ENCODE measurements at places on chromosomes 2 and 18.

- H3K4me1 ChIP-seq, result no peaks in the 10 kb centered on the region
- H3K36me3 ChIP-seq, result no peaks in the 10 kb centered on the region
- no peak overlapping the region for H3K27ac ChIP-seq
- DNase-seq, result no peak
- H3K27me3 ChIP-seq, result peaks cover 11% of the 10 kb centered on the region
Measured at GRCh38 chr2:210199186-210199765, 26.0 kb downstream of the ACADL start.

DNA sequence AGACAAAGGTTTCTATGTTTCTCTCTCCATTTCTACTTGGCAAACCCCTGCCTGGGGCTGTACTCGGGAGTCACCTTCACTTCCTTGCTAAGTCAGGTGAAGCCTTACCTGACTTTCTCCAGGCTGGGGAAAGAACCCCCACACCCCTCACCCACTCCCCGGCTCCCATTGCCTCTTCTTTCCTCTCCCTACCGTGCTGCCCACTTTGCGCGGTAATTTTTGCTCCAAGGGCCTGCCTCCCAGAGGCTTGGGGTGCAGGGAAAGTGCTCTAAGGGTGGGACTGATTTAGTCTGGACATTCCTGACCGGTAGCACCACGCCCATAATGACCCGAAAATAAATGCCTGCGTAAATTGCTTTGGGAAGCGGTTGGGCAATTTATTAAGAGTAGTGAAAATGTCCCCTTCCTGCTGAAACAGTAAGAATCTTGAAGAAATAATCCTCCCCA lies 49.1 kb upstream of the ATP6V1B1 start:
- H3K27me3 ChIP-seq, result peaks cover 83% of the 10 kb centered on the region
- H3K36me3 ChIP-seq, result peaks cover 31% of the 10 kb centered on the region
- peak overlapping the region; percentile 88 for H3K4me3 ChIP-seq
- peaks cover 29% of the 10 kb centered on the region for H3K4me1 ChIP-seq
- peak overlapping the region; percentile 75 for H3K27ac ChIP-seq
- no peak for DNase-seq

- peak overlapping the region; percentile 99 for H3K27ac ChIP-seq
- H3K4me3 ChIP-seq, result peak overlapping the region; percentile 54
- peaks cover 83% of the 10 kb centered on the region for H3K36me3 ChIP-seq
- peaks cover 69% of the 10 kb centered on the region for H3K4me1 ChIP-seq
Measured at GRCh38 chr2:157424374-157424773, 19.5 kb downstream of the CYTIP start.

- no peaks in the 10 kb centered on the region for H3K27me3 ChIP-seq
- peaks cover 82% of the 10 kb centered on the region for H3K4me1 ChIP-seq
- peak overlapping the region; percentile 85 for H3K27ac ChIP-seq
Measured at GRCh38 chr2:8515864-8516533, 165.9 kb upstream of the ID2 start.

GRCh38 chr2:84676295-84676694 lies 160.0 kb downstream of the DNAH6 start:
- no peak overlapping the region for H3K4me3 ChIP-seq
- no peaks in the 10 kb centered on the region for H3K27me3 ChIP-seq
- H3K36me3 ChIP-seq, result no peaks in the 10 kb centered on the region
- H3K27ac ChIP-seq, result no peak overlapping the region
- no peak for DNase-seq

DNA sequence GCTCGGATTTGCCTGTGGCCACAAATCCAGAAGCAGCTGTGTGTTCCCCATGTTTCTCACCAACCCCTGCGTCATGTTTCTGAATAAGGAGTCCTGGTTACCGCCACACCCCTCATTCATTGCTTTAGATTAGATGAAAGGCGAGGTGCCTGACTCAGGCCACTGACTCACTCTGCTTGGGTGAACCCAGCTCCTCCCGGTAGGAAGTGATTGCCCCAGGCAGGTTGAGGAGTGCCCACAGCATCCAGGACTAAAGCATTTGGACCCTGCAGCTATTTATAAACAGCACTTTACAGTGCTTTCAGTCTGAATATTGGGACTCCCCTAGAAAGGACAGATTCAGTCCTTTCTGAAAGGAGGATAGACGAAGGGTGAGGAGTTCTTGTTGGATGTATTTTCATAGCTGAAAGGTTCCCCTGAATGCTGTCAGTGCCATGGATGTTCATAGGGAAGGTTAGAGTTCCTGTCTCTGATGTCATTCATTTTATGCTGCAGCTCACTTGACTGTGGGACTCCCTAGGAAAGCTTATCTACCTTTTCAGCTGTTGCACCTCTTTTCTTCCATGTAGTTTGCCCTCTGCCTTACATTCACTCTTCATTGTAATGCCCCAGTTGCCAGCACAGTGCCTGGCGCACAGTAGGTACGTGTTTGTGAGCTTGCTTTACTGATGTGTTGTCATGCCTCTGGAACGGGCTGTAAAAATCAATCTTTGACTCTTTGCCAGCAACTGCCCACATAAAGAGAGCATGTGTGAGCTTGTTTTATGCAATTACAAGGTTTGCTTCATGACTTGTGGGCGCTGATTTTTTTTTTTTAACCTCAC lies 14.9 kb downstream of the ITGA6 start:
- H3K4me1 ChIP-seq, result peaks cover 20% of the 10 kb centered on the region
- H3K4me3 ChIP-seq, result no peak overlapping the region
- no peaks in the 10 kb centered on the region for H3K27me3 ChIP-seq
- H3K27ac ChIP-seq, result no peak overlapping the region

- no peak overlapping the region for H3K27ac ChIP-seq
- H3K36me3 ChIP-seq, result no peaks in the 10 kb centered on the region
- H3K27me3 ChIP-seq, result peaks cover 3% of the 10 kb centered on the region
- H3K4me3 ChIP-seq, result no peak overlapping the region
Measured at GRCh38 chr2:205617905-205618304, 64.4 kb upstream of the NRP2 start.

GRCh38 chr2:9950521-9951271 lies 797 bp upstream of the GRHL1 start:
- peaks cover 59% of the 10 kb centered on the region for H3K27me3 ChIP-seq
- no peaks in the 10 kb centered on the region for H3K36me3 ChIP-seq
- peaks cover 13% of the 10 kb centered on the region for H3K4me1 ChIP-seq
- peak; percentile 66 for DNase-seq
- H3K4me3 ChIP-seq, result peak overlapping the region; percentile 81
- H3K27ac ChIP-seq, result no peak overlapping the region

- no peak overlapping the region for H3K27ac ChIP-seq
- H3K36me3 ChIP-seq, result no peaks in the 10 kb centered on the region
- H3K4me3 ChIP-seq, result no peak overlapping the region
- no peak for DNase-seq
- H3K4me1 ChIP-seq, result no peaks in the 10 kb centered on the region
Measured at GRCh38 chr18:419541-420175, 80.8 kb downstream of the COLEC12 start.

- peaks cover 27% of the 10 kb centered on the region for H3K36me3 ChIP-seq
- H3K27ac ChIP-seq, result peak overlapping the region; percentile 98
- peaks cover 58% of the 10 kb centered on the region for H3K4me1 ChIP-seq
- no peak overlapping the region for H3K4me3 ChIP-seq
Measured at GRCh38 chr2:130377491-130377890, 21.6 kb downstream of the PTPN18 start.

- no peak for DNase-seq
- H3K4me3 ChIP-seq, result no peak overlapping the region
Measured at GRCh38 chr2:138307099-138307498, 194.5 kb upstream of the SPOPL start.

DNA sequence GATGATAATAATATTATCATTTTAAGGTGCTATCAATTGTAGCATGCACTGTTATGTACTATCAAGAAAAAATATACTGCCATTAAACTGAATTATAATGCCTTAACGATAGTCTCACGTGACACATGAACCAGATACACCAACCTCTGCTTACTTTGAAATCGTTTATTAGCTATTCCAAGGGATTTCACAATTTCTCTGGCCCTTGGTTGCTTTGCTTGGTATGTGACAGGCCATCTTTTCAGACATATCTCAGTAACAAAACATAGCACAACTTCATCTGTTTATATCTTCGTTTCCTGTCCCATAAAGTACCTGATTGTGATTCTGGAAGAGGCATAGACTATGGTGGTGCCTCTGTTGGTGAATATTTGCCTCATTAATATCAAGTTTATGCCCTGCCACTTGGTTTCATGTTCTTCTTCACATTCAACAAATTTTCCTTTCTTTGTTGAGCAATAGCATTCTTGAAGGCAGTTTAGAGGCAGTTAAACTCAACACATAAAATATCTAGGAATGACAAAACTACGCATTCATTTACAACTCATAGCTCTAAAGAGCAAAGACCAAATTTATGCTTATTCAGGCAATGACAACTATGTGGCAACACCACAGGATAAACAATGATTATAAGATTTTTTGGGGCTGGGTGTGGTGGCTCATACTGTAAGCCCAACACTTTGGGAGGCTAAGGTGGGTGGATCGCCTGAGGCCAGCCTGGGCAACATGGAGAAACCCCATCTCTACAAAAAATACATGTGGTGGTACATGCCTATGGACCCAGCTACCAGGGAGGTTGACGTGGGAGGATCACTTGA lies 84.3 kb downstream of the MCFD2 start:
- no peak overlapping the region for H3K27ac ChIP-seq
- H3K27me3 ChIP-seq, result peaks cover 10% of the 10 kb centered on the region
- DNase-seq, result no peak

GRCh38 chr2:32772638-32773447 lies 145.0 kb downstream of the TTC27 start:
- H3K27ac ChIP-seq, result no peak overlapping the region
- H3K36me3 ChIP-seq, result no peaks in the 10 kb centered on the region
- no peak overlapping the region for H3K4me3 ChIP-seq
- no peaks in the 10 kb centered on the region for H3K27me3 ChIP-seq
- no peak for DNase-seq

DNA sequence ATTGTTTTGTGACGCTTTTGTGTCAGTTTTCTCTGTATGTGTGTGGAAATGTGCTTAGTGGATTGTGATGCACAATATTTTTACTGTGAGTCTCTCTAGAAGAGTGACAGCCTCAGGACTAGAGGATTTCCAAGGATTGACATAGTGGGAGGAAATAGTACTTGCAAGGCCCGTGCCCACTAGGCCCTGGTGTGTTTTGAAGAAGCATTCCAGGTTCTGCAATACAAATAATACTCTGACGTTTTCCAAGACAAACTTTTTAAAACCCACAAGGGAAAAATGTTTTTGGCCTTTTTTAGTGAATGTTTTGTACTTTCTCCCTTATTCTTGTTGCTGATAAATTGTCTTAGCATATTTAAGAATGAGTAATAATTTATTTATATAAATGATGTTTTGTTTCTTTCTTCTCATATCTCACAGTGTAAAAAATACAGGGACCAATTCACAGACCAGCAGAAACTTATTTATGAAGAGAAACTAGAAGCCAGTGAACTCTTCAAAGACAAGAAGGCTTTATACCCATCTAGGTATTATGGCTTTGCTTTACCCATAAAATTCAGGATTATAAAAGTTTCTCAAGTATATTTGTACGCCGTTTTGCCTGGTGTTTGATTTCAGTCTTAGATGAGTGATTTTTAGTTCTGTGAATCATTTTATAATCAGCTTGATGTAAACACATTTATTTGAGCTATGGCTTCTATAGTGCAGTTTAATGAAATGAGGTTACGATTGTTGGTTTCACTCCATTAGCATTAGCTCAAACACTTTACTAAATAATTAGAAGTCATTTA lies 165.6 kb downstream of the MYO1B start:
- H3K4me1 ChIP-seq, result no peaks in the 10 kb centered on the region
- peaks cover 12% of the 10 kb centered on the region for H3K27me3 ChIP-seq
- H3K4me3 ChIP-seq, result no peak overlapping the region
- DNase-seq, result no peak
- no peak overlapping the region for H3K27ac ChIP-seq
- H3K36me3 ChIP-seq, result no peaks in the 10 kb centered on the region

GRCh38 chr2:30046979-30047378 lies 99.8 kb upstream of the YPEL5 start:
- no peaks in the 10 kb centered on the region for H3K4me1 ChIP-seq
- H3K36me3 ChIP-seq, result no peaks in the 10 kb centered on the region
- no peak overlapping the region for H3K4me3 ChIP-seq
- DNase-seq, result no peak

DNA sequence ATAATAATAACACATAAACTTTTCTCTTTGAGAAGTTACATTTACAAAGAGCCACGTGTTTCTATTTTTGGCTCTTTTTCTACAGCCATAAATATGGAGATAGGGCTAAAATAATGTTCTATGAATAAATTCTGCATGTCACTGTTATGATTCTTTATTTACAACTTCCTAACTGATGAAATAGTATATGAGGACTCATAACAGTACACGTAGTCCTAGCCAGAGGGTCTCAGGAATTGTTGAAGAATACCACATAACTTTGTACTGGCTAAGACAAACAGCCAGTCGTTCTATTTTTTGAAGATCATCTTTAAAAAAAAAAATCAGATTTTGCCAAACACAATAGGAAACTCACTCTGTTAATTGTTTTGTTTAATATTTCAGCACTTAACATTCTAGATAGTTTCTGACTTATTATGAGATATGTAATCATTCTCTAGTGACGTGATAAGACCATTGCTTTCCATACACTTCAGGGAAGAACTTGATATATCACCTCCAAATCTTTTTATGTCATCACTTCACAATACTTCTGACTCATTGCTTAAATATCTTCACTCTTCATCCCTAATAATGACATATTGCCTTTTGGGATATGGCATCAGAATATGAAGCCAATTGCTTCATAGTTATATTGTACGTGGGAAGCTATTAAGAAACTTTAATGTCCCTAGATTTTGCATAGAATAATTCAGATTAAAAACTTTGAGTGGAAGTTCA lies 256.1 kb downstream of the XIRP2 start:
- no peak overlapping the region for H3K4me3 ChIP-seq
- H3K4me1 ChIP-seq, result no peaks in the 10 kb centered on the region
- DNase-seq, result no peak
- no peaks in the 10 kb centered on the region for H3K27me3 ChIP-seq

DNA sequence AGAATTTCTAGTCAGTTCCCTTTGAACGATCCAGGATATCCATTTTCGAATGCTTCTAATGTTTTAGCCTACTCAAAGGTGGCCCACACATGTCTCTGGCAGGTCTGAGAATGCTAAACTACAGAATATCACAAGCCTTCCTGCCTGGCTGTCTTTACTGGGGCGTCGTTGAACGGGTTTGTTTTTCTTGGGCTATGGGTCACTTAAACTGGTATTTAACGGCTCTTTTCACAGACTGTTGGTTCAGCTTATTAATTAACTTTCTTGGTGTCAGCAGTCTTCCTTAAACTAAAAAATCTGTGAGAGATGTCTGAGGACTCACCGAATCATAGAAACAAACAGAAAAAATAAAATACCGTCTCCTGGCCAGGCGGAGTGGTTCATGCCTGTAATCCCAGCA lies 563.2 kb upstream of the NRP2 start:
- H3K4me3 ChIP-seq, result no peak overlapping the region
- H3K36me3 ChIP-seq, result no peaks in the 10 kb centered on the region
- DNase-seq, result no peak
- H3K27me3 ChIP-seq, result no peaks in the 10 kb centered on the region
- H3K4me1 ChIP-seq, result no peaks in the 10 kb centered on the region
